ENCODE measurements at places on chromosomes 5 and 9.

- no peak for DNase-seq
These were observed 59.1 kb upstream of the NIPAL4 start for GRCh38 chr5:157400741-157401495.

DNA sequence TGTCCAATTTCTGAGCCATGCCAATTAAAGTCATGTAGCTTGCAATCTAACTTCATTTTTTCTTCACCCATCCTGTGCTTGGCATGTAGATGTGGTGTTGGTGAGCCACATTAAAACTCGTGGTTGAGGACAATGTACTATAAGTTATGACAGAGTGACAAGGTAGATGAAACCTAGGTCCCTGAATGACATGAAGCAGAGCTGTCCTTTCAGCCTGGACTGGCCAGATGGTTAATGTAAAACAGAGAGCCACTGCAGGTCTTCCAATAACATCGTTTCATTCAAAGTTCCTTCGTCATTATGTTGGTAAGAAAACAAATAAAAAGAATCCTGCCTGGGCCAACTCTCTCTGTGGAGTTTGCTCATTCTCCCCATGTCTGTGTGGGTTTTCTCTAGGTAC is 856.5 kb upstream of the SEMA6A start:
- DNase-seq = no peak

GRCh38 chr5:179438011-179438441 is 92.8 kb upstream of the ADAMTS2 start:
- no peak for DNase-seq

- DNase-seq = no peak
These were observed 5.9 kb downstream of the DPYSL3 start for GRCh38 chr5:147504011-147504410.

Measured in C1 segment of cervical spinal cord (tissue), 14 donors.